ENCODE measurements at places on chromosomes 5 and 9.

GRCh38 chr5:142508591-142508990 lies 177.3 kb downstream of the FGF1 start:
- DNase-seq, result no peak

DNA sequence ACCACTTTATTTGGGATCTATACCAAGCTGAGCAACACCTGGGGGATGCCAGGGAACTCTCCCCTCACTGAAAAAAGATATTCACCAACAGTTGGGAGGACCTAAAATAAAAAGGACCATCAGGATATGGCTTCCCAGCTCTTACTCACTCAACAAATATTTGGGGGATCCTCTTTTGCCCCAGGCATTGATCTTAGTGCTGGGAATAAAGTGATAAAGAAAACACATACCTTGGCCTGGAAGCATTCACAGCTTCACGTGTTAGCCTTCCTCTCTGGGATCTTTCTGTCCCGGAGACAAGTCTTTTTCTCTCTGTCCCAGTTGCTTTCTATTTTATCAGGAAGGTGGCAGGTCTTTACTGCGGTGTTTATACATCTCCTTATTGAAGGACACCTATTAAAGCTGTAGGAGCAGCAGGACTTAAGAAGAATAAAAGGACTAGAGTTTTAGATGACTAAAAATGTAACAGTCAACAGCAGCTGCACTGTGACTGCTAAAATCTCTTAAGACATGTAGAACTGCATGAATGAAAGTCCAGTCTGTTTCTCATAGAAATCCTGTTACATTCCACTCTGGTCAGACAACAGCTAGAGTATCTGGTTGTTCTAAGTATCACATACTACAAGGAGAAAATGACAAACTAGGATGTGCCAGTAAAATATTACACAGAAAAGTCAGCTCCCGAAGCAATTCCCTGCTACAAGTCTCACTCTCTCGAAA lies 90.0 kb upstream of the ITGA2 start:
- no peak for DNase-seq

DNA sequence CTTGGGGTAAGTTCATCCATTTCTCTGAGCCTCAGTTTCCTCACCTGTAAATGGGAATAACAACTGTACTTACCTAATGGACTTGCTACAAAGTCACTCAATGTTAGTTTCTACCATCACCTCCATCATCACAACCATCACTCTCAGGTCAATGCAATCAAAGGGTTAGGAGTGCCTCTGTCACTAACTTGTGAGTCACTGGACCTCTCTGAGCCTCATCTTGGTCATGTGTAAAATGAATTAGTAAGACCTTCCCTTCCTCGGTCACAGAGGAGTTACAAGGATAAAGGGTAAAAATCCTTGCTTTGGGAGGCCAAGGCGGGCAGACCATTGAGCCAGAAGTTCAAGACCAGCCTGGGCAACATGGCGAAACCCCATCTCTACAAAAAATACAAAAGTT lies 12.8 kb downstream of the FABP6 start:
- DNase-seq, result no peak

DNA sequence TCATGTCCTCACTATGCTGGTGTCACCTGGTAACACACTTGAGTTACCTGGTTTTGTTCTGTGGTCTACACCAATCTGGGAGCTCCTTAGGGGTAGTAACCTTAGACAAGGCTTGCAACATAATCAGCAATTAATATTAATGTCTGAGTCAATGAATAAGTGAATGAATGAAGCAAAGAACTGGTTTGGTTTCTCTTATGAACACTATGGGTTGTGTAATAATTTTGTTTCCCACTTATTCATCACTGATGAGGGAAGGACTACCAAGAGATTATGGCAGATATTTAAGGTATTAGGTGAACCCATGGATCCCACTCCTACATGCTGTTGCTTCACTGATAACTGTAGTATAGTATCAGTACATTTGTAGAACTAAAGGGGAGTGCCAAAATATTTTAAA lies 116.0 kb downstream of the SLC12A2 start:
- DNase-seq, result no peak

GRCh38 chr5:147949711-147950573 lies 43.6 kb upstream of the C5orf46 start:
- DNase-seq, result peak; percentile 13

DNA sequence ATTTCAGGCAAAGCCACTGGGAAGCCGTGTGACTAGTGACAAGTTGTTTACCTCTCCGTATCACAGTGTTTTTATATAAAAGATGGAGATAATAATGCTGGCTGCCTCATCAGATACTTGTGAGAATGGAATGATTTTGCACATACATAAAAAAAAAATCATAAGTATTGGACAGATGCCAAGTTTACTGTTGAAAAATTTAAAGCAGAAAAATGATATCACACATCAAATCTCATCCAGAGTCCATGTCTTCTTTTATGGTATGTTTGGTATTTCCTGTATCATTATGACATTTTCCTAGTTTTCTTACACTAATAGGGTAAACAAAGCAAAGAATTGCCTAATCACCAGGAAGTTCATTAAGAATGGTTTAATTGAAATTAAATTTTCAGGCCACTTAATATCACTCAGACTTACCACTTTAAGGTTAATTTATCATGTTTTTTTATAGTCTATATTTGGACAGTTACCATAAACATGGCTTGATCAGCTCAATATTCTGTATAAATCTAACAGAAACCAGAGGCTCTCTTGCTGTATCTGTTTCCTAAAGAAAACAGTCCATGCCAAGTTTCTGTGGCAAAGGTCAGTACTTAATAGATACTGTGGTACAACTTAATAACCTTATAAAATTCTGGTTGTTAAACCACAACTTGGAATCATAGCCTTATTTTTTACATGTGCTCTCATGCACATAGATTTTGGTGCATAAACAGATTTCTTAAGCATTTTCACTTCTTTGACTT lies 656.5 kb upstream of the RIOK2 start:
- DNase-seq, result no peak

DNA sequence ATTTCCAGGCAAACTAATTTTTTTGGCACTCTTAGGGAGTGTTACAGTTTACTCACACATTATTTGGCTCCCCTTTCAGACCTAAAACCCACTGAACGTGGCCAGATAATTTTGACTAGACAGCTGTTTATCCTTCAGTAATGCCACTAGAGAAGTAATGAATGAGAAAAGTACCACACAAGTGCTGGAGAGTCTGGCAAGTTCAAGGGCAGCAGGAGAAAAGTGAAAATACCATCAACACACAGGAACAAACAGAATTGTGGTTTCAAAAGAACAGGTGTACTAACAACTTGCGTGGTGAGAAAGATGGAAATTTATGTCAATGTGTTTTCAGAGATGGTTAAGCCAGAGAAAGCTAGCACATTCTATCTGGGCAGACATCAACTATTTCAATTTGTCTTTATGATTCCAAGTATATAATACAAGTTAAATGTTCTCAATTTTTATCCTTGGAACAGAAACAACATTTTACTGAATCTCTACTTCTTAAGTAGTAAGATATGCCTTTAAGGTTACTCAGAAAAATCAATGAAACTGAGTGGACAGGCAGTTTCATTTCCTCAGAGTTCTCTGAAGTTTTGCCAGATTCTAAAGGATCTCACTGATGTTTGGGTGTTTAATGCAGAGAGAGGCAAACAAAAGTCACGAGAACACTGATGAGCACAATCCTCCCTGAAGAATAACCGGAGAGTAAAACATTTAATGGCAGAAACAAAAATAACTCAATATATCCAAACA lies 91.0 kb downstream of the ARSB start:
- DNase-seq, result no peak

DNA sequence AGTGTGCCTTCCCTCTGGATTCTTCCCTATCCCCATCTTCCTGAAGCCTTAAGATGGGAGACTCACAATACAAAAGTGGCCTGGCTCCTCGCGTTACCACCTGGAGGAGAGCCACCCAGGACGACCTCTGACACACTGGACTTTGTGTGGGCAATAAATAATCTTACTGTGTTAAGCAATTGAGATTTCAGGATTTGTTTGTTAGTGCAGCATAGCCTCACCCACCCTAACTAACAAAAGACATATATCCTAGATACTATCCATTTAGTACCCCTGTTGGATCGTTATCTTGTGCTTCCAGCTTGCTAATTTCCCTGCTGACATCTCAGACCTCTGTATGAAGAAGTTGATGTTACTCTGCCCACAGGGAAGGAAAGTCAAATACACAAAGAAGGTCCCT lies 7.9 kb downstream of the GABBR2 start:
- DNase-seq, result no peak

GRCh38 chr9:133359399-133360175 lies 3.2 kb downstream of the SURF2 start:
- DNase-seq, result no peak

DNA sequence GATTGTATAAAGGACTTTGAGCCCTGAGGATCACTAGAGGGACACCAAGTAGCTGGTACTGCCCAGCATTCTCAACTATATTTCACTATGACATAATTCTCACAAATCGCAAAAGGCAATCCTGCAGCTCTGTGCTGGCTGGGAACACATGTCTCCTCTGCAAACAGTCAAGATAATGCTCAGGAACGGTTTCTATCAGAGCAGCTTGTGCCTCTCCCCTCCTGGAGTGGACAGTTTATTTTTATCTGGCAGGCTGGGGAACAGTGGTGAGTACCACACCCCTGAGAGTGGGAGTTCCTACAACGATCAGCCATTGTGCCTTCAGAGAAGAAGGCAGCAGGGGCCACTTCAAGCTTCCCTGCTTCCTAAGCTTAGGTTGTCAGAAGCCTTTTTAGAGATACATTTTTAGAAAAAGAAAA lies 65.8 kb downstream of the ERAP1 start:
- DNase-seq, result no peak

DNA sequence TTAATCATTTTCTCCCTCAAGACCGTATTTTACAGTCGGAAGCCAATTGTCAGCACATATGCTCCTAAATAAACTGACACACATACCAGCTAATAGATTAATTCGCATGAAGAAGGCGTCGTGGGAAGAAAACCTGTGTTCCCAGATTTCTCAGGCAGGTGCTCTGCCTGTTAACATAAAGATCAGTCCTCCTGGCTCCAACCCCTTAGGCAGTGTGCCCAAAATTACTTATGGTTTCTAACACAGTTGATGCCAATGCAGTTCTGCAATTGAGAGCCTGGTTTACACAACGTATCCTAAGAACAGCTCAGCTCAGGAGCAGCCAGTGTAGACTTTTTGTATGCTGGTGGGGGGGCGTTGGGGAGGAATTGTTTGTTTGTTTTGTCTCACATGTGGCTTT lies 208.3 kb downstream of the ENC1 start:
- peak; percentile 71 for DNase-seq

GRCh38 chr9:98108531-98109031 lies 10.4 kb downstream of the TRIM14 start:
- no peak for DNase-seq

DNA sequence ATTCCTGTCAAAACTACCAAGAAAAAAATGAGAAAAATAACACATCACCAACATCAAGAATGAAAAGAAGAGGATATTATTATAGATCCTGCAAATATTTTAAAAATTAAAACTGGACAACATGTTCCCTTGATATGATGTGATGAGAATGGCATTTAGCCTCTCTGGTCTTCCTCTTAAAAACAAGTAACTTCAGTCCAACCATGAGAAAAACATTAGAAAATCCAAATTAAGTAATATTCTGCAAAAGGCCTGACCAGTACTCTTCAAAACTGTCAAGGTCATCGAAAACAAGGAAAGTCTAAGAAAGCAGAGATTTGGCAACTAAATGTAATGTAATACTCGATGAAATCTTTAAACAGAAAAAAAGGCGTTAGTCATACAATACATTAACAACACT lies 167.1 kb upstream of the SNX2 start:
- no peak for DNase-seq

DNA sequence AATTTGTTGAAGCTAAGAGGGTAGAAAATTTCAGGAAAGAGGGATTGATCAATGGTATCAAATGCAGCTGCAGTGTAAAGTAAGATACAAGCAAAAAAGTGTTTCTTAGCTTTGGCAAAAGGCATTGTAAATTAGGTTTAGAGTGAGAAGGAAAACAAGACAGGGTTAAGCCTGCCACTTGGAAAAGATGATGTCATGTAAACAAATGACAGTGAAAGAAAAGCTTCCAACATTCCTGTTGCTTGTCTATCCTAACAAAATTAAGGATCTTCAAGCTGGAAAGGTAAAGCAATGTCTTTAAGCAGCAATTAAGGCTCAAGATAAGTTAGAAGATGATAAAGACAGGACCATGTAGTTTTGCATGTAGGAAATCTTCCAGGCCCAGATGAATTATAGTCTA lies 139.1 kb upstream of the PPP2R2B start:
- no peak for DNase-seq

- no peak for DNase-seq
Observed at GRCh38 chr5:138643040-138643791, 68.0 kb upstream of the HSPA9 start.
